ENCODE measurements at places on chromosomes 3 and 15.

GRCh38 chr3:196159952-196160804, 51.0 kb downstream of the ZDHHC19 start:
- no peak for DNase-seq

DNA sequence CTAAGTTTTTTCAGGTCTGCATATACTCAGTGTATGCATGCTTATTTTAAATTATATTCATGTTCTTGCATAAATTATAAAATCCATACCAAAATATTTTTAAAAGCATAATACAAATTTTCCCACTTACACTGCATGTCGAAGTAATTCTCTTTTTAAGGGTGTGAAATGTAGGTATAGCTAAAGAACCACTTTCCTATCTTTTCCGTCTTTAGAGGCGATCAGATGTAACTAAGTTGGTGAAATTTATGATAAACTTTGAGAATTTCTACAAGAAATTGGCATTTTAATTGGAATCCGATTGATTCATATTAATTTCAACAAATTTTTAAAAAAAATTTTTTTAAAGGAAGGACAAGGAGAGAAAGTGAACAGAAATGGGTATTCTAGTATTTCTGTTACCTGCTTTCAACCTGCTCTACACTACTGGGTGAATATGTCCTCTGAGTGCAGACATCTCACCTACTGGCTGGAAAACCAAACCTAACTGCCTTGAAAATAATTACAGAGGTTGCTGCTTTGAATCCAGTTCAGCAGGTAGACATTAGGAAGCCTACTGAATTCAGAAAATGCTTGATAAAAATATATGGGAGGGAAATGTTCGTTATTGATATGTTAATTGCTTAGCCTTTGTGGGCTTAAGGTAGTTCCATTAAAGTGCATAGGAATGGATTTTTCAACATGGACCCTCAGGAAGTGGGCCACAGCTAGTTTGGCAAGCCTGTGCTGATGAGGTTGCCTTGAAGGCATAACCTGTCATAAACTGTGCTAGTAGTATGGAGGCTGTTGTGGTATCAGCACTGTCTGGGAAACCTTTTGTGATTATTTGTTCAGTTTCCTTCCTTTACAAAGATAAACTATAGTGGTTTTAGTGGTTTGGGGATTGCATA, 5.1 kb downstream of the TRIM71 start:
- no peak for DNase-seq

- DNase-seq: peak; percentile 72
These were observed 43.5 kb downstream of the CFAP92 start for GRCh38 chr3:128950223-128950938.

- no peak for DNase-seq
These were observed 152.3 kb downstream of the LRRC28 start for GRCh38 chr15:99403597-99403996.

- no peak for DNase-seq
These were observed 61.0 kb downstream of the SCN5A start for GRCh38 chr3:38588371-38588971.

DNA sequence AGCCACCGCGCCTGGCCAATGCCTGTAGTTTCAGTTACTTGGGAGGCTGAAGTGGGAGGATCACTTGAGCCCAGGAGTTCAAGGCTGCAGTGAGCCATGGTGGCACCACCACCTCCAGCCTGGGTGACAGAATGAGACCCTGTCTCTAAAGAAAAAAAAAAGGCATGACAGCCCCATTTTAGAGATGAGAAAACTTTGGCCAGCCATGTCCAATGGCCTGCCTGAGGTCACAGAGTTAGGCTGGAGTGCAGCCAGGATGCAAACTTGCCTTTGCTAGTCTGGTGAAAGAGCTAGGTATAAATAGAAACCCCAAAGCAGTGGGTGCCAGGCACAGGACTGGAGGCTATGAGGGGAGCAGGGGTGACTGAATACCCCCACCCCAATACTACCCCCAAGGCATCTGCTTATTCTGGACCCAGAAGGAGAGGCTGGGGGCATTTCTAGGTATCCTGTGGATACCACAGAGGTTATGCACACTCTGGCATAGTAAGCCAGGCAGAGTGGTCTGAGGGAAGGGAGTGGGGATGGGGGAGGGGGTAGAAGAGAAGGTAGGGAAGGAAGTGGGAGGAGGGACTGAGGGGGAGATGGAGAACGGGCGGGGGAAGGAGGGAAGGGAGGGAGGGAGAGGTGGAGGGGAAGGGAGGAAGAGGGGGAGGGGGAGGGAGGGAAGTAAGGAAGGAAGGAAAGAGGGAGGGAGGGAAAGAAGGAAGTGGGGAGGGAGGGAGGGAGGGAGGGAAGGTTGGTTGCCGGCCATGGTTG, 16.2 kb upstream of the C15orf39 start:
- no peak for DNase-seq

- no peak for DNase-seq
These were observed 126.3 kb upstream of the ABI3BP start for GRCh38 chr3:101119535-101119934.

DNA sequence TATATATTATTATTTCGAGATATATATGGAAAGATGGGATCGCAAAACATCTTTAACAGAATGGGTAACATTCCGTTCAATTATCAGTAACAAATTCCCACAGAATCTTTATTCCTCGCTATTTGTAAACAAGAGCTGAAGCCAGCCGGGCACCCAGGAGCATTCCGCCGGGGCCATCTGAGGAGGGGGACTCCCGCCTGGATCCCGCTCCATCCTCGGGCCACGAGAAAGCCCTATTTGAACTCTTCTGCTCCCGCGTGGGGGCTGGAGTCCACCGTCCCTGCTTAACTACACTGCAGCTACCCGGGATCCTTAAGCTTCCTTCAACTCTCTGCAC, 687 bp downstream of the GPR176 start:
- DNase-seq: no peak

DNA sequence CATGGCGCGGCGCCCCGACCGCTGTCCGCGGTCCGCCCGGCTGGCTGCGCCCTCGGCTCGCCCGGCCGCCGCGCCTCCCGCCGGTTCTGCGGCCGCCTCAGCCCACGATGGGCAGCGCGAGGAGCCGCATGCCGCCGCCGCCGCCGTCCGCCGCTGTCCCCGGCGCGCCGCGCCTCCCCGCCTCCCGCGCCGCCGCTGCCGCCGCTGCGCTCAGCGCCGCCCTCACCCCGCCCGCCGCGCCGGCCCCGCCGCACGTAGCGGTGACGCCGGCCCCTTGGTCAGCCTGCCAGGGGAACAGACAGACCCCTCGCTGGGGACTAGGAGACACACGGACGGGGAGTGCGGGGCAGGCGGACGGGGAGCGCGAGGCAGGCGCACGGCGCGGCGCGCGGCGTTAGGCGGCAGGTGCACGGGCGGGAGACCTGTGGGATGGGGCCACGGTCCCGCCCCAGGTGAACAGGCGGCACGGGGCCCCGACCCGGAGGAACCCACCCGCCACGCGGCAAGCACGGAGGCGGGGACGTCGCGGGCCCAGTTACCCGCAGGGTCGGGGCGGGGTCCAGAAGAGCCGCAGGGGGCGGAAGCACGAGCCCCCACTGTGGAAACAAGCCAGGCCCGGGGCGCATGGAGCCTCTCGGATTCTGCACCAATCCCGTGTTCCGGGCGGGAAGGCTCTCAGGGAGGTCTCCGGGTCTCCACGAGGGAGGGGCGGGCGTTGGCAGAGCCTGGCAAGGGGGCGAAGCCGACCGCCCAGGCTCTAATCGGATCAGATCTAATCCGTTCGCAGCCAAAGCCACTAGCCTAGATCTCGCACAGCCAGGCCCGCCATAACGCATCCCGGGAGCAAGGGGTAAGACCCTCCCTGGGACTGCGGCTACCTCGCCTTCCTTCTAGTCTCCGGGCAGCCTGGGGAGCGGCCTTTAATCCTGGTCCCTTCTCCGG, at the start of gene CSPG5:
Gene CSPG5 (minus strand): TSS at position 175 of the 942 bp plus-strand sequence. CDS start 172 bp downstream, at position 3.
- no peak for DNase-seq

Measured in NCI-H1417 treated with DMSO at 0.1 percent for 48 hours (cell line).